ENCODE measurements at places on chromosomes 13 and 19.

DNA sequence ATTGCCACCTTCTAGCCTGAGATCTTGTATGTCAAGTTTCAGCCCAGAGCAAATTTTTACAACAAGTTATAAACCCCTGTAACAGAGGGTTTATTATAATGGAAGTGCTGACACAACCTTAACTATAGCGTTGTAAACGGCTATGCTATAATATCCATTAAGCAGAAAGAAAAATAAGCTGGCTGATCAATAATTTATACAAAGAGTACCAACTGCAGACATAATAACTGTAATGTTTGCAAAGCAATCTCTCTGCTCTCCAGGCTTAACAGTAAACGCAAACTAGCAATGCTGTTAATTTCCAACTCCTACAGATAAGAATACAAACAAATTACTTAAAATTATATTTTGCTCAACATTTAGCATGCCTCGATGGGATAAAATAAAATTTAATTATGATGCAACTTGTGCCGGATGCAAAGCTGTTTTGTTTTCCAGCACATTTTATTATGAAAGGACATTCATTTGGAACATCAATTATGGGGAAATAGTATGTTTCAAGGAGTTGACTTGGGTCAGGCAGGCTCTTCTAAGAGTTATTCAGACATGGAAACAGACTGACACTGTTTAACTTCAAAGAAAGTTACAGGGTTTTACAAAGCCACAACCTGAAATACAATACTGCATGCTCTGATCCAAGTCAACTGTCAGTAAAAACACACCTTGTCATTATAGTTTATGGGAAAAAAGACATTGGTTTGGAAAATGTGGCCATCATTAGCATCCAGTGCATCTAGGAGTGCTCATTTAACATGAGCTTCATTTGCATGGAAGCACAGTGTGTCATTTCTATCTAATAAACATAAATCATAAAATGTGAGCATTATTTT, 6.6 kb upstream of the DACH1 start:
- DNase-seq, result no peak

DNA sequence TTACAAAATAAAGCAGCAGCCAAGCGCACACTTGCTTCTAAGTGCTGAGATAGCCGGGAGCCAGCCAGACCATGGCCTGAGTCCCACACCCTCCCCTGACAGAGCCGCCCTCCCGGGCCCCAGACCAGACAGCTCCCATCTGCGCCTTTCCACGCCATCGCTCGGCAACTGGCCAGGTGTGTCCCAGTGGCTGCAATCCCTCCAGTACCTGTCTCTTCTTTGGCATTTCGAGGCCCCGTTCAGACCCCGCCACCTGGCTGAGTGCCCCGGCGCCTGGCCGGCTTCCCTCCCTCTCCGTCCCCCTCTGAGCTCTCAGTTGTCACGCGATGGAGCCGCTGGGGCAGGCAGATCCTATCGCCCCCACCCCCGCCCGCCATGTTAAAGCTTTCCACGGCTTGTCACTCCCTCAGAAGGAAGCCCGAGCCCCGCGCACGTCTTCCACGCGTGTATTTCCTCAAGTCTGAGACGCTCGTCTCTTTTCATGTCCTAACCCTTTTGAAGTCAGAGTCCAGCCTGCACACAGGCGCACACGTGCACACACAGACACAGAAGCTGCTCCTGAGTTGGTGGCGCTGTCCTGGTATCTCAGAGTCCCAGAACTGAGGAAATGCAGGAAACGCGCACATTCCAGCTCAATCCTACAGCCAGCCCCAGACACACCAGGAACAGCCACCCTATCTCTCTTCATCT, 7.9 kb downstream of the MLLT1 start:
- no peak for DNase-seq

DNA sequence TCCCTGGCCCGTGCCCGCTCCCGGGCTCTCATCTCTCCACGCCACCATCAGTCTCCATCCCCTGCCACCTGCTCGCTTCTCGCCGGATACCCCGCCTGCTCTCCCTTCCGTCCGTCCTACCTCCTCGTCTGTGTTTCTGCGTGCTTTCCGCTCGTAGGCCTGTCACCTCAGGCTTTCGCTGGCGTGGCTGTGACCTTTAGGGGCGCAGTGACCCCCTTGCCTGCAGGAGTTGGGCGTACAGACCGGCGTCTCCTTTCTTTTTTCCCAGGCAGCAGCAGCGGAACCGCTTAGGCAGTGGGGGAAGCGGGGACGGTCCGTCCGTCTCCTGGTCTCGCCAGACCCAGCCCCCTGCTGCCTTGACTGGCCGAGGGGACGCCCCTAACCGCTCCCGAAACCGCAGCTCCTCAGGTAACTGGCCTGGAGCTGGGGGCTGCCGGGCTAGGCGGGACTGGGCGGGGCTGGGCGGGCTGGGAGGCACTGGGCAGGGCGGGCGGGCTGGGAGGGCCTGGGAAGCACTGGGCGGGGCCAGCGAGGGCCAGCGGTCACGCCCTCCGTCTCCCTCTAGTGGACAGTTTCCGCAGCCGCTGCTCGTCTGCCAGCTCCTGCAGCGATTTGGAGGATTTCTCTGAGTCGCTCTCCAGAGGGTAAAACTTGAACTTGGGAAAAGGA, 6.3 kb downstream of the PGLYRP1 start:
- DNase-seq, result peak; percentile 61

DNA sequence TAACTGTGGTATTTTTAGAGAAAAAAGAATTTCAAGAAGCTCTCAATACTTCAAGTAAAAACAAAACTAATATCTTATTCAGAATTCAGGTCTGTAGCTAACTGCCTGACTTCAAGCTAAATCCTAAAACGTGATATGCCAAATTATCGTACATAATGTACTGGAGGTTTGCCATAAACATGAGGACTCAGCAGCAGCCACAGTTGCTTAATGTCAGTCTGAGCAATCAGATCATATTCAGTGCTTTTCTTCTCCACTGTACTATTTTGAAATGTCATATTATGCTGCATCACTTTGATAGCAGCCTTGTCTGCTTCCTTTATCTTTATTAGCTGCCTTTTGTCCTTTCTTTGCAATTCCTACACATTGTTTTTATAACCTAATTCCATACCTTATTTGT, 265.1 kb upstream of the EDNRB start:
- no peak for DNase-seq

DNA sequence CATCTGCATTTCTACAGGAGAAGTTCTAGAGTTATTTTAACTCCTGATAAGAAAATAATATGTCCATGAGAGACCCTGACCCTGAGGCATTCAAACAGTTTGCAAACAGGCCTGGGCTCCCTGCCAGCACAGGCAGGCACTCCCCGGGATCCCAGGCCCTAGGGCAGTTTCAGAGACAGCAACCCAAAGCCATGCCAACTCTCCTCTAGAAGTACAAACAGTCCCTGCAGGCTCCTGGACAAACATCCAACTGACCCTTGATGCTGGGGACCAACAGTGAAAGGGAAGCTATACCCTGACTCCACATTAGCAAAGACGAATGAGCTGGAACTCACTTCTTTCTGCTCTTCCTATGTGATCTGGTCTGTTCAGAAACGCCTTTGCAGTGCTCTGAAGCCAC, 44.8 kb downstream of the CCDC70 start:
- DNase-seq, result no peak

DNA sequence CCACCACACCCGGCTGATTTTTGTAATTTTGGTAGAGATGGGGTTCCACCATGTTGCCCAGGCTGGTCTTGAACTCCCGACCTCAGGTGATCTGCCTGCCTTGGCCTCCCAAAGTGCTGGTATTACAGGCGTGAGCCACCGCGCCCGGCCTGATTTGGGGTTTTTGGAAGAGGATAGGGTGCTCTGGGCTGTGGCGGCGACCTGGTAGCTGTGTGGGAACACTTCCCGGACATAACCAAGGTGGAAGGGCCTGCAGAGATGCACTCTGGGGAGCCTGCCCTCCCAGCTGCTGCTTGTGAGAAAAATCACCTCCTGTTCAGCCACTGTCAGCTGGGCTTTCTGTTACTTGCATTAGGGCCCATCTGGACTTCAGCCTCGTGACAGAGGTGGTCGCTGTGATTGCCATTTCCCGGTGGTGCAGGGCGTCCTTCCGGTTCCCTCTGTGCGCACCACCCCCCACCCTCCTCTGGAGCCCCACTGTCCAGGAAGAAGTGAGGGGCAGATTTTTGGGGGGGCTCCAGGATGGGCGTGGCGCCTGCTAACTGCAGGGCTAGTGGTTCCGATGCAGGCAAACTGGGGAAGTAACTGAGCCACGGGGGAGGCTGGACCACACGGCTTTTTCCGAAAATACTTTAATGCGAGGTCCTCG, 7.5 kb downstream of the IL4I1 start:
- DNase-seq, result no peak

- no peak for DNase-seq
Measured at GRCh38 chr19:40592170-40592569, 9.0 kb upstream of the LTBP4 start.

DNA sequence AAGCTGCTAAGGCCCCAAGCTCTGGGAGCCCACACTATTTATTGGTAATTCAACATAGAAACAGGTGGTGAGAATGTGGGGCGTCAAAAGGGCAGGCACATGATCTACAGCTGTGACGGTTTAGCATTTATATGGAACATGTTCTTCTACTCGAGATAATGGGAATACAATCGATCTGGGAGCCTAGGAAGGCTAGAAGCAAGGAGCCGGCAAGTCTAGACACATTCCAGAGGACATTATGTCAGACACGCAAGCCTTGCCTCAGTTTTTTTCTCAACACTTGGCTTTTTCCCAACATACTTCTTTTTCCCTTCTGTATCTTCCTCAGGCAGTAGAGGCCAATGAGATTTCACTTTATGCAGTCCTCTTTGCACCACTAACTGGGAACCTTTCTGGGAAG, 315.7 kb upstream of the SLITRK5 start:
- DNase-seq, result no peak

DNA sequence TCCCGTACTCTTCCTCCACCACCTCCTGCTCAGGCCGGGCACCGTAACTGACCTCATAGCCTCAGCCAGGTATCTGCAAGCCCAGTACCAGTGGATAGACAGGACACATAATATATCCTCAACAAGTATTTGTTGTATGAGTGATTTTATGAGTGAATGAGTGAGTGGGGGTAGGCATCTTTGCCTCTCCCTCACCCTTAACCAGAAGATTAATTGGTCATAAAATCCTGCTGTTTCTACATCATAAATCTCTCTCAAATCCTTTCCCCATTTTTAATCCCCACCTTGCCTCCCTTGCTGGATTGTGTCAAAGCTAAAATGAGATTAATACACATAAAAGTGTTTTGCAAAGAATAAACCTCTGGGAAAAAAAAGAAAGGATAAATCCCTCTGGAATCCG, 44.4 kb upstream of the HMGB1 start:
- no peak for DNase-seq

DNA sequence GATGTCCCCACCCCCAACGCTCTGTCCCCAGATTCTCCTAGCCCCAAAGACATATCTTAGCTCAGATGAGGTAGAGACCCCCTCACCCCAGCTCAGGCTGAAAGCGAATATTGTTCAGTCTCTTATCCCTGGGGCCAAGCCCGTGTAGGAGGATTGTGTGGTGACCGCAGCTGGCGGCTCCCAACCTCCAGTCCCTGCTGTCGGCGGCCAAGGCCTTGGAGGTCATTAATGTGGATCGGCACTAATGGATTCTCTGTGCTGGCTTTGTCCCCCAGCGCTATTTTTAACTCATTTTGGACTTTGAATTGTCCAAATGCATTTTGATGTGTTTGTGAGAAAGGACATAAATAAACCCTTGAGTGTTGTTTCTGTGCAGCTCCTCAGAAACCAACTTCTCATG, 124.2 kb downstream of the UQCRFS1 start:
- no peak for DNase-seq

DNA sequence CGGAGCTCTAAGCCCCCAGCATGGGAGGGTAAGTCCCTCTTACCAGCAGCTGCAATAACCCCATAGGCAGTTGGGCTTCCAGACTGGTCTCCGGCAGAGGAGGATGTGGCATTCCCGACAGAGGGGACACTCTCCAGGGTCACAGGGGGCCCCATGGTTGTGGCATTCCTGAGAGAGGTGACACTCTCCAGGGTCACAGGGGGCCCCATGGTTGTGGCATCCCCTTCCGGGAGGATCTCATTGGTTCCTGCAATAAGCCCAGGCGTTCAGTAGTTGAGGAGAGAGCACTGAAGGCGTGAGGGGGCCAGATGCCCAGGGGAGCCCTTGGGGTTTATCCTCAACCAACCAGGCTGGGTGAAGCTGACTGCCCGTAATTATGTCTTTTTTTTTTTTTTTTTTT, 5.4 kb downstream of the CD320 start:
- DNase-seq, result no peak

GRCh38 chr13:24385902-24386301, 76.5 kb downstream of the C1QTNF9 start:
- DNase-seq, result no peak

GRCh38 chr19:13095393-13095784, 7.3 kb downstream of the LYL1 start:
- no peak for DNase-seq

GRCh38 chr13:100848304-100848703, 173.7 kb upstream of the TMTC4 start:
- no peak for DNase-seq

DNA sequence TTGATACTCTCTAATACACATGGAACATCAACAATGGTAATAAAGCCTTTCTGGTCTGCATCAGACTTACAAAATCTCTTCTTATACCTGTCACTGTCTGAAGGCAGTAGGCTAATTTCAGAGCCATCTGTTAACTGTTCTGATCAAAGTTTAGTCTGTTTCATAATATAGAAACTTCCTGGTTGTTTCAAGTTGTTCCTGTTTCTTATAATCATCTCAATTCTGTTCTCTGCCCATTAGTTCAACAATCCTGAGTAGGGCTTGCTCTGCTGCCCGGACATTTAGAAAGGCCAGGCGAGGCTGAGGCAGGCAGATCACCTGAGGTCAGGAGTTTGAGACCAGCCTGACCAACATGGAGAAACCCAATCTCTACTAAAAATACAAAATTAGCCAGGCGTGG, 5.4 kb upstream of the ZSCAN5A start:
- DNase-seq, result no peak

GRCh38 chr13:59157181-59157580, 1006.5 kb downstream of the DIAPH3 start:
- DNase-seq, result no peak

GRCh38 chr13:42815681-42816080, 34.3 kb downstream of the FAM216B start:
- no peak for DNase-seq

- DNase-seq, result no peak
Measured at GRCh38 chr19:57642396-57643046, 9.6 kb downstream of the ZNF211 start.
